ENCODE measurements at places on chromosomes 5 and 9. TPM values are rescaled to one million over a fixed set of nuclear protein-coding genes. Genes with fewer than 3 reads are reported as not detected.
A peak's percentile ranks its signal among the peaks of the same experiment; 100 is the strongest.

OR1Q1 gene
- total RNA-seq: not detected

MCTP1 gene
- total RNA-seq: 15.9 TPM

WDR38 gene
- not detected for total RNA-seq

- no peaks in the 10 kb centered on the region for H3K4me1 ChIP-seq
- no peaks in the 10 kb centered on the region for H3K27me3 ChIP-seq
- DNase-seq: no peak
- H3K4me3 ChIP-seq: no peak overlapping the region
- no peak overlapping the region for H3K27ac ChIP-seq
- no peaks in the 10 kb centered on the region for H3K36me3 ChIP-seq
Measured at GRCh38 chr5:20678386-20678785, 690.4 kb upstream of the CDH18 start.

GPX3 gene
- total RNA-seq: 12.2 TPM

- no peak overlapping the region for H3K27ac ChIP-seq
- no peaks in the 10 kb centered on the region for H3K27me3 ChIP-seq
- DNase-seq: no peak
- H3K4me3 ChIP-seq: no peak overlapping the region
Measured at GRCh38 chr5:67549947-67550346, 353.3 kb upstream of the CD180 start.

DNA sequence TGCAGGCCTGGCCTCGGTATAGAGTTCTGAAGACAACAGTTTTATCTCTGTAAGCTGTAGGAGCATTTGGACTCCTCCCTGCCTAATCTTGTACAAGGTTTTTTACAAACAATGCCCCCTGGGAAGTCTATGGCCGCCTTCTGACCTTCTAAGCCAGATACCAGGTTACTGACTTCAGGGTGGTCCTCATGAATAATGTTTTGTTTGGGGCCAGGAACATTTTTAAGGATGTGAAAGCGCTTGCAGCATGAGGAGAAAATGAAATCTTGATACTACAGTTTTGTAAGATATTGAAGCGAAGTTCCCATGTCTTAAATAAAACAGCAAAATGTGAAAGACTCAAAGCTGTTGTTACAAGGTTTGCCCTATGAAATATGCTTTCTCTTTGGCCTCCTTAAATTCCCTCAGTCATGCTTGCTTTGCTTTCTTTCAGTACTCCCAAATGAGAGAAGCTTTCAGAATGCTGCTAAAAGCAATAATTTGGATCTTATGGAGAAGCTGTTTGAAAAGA, 5.2 kb downstream of the ANKDD1B start:
- DNase-seq: peak; percentile 79
- peaks cover 53% of the 10 kb centered on the region for H3K4me1 ChIP-seq
- no peaks in the 10 kb centered on the region for H3K27me3 ChIP-seq
- no peaks in the 10 kb centered on the region for H3K36me3 ChIP-seq
- H3K27ac ChIP-seq: peak overlapping the region; percentile 93

PKN3 gene
- 13.6 TPM for total RNA-seq

IFNA21 gene
- not detected for total RNA-seq

- no peaks in the 10 kb centered on the region for H3K36me3 ChIP-seq
- H3K4me1 ChIP-seq: peaks cover 28% of the 10 kb centered on the region
- H3K4me3 ChIP-seq: no peak overlapping the region
- no peak overlapping the region for H3K27ac ChIP-seq
Measured at GRCh38 chr5:10491673-10492026, 50.0 kb downstream of the ROPN1L start.

MLANA gene
- total RNA-seq: not detected

- H3K36me3 ChIP-seq: no peaks in the 10 kb centered on the region
- no peaks in the 10 kb centered on the region for H3K4me1 ChIP-seq
- H3K27me3 ChIP-seq: 0 out of 2 replicates have a peak, but pooled peaks cover 6% of the 10 kb centered on the region
- no peak overlapping the region for H3K4me3 ChIP-seq
- no peak overlapping the region for H3K27ac ChIP-seq
Measured at GRCh38 chr9:133729617-133730281, 8.4 kb downstream of the SARDH start.

DNA sequence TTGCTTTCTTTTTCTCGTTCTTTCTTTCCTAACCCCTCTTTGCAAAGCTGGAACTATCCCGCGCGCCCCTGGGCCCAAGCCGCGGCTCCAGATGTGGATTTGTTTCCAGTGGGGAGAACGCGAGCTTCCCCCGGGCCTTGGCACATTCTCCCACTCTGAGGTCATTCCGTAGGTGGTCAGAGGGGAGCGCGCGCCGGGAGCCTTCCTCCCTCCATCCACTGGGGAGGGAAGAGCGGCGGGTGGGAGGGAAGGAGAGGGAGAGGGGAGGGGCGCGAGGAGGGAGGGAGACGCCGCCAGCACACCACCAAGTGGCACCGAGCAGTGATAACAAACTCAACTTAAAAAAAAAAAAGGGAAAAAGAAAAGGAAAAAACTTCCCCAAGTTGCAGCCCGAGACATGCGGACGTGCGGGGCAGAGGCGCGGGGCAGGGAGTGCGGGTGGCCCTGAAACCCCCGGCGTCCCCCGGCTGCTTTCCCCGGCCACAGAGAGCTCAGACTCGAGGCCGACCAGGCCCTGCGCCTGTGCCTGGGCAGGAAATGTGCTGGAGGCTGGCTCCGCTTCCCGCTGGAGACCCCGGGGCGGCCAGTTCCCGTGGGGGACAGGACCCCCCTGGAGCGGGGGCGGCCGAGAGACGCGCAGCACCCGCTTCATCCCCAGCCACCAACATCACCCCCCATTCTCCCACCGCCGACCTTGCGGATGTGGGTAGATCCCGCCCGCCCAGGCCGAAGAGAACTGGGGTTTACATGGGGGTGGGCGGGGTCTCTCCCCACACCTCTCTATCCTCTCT, 3.1 kb downstream of the IER5L start:
- peak overlapping the region; percentile 96 for H3K27ac ChIP-seq
- H3K4me3 ChIP-seq: peak overlapping the region; percentile 52
- H3K4me1 ChIP-seq: peaks cover 38% of the 10 kb centered on the region
- no peaks in the 10 kb centered on the region for H3K27me3 ChIP-seq
- DNase-seq: peak; percentile 92

Data from SJSA1 (cell line).